Activated CD4-positive, alpha-beta T cell treated with anti-CD3 and anti-CD28 coated beads, Interleukin-2, amount 50 U/mL, for 4 hours (primary cell): ENCODE measurements at places on chromosomes 16 and 17.

GRCh38 chr16:4616047-4616811 lies 1.5 kb upstream of the UBALD1 start:
- DNase-seq = peak; percentile 99

- DNase-seq = no peak
Measured at GRCh38 chr17:82978765-82979349, 100.6 kb upstream of the METRNL start.

GRCh38 chr16:67199808-67200198 lies 872 bp downstream of the ELMO3 start:
- no peak for DNase-seq

DNA sequence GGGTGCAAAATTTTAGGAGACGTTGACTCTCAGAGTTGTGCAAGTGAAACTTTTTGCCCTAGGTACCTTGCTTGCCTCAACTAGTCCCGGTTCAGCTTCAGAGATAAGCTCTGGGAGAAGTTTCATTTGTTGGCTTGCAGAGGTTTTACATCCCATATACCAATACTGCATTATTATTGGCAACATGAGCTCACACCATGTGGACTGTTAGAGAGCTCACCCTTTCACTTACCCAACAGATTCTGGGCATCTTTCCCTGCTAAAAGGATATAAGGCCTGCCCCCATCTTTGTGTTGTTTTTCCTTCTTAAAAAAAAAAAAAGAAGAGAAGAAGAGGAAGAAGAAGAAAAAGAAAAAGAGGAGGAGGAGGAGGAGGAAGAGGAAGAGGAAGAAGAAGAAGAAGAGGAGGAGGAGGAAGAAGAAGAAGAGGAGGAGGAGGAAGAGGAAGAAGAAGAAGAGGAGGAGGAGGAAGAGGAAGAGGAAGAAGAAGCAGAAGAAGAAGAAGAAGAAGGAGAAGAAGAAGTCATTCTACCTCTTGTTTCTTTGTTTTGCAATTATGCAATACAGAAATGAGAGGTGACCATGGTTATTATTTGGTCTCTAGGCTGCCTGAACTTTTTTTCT lies 292.6 kb upstream of the IRX3 start:
- no peak for DNase-seq

GRCh38 chr17:77832180-77832560 lies 126.3 kb upstream of the TNRC6C start:
- DNase-seq = no peak

GRCh38 chr17:78709751-78710181 lies 72.3 kb downstream of the CYTH1 start:
- no peak for DNase-seq

GRCh38 chr17:29590411-29591145 lies 1.1 kb upstream of the GIT1 start:
- no peak for DNase-seq

DNA sequence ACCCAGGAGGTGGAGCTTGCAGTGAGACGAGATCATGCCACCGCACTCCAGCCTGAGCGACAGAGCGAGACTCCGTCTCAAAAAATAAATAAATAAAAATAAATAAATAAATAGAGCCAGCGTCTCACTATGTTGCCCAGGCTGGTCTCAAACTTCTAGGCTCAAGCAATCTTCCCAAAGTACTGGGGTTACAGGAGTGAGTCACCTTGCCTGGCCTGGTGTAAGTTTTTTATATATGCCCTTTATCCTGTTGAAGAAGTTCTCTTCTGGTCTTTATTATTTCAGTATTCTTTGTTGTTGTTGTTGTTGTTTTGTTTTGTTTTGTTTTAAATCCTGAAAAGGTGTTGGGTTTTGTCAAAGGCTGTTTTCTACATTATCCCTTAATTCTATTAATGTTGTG lies 30.1 kb upstream of the ABCC1 start:
- DNase-seq = no peak

- DNase-seq = no peak
Measured at GRCh38 chr16:70740914-70741782, 55.3 kb upstream of the MTSS2 start.

DNA sequence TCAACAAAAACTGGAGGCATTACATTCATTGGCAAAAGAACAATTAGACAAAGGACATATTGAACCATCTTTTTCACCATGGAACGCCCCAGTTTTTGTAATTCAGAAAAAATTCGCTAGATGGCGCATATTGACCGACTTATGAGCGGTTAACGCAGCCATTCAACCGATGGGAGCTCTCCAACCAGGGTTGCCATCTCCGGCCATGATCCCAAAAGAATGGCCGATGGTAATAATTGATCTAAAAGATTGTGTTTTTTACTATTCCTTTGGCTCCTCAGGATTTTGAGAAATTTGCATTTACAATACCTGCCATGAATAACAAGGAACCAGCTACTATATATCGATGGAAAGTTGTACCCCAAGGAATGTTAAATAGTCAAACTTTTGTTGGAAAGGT lies 21.4 kb downstream of the ALOX15B start:
- DNase-seq = peak; percentile 49

DNA sequence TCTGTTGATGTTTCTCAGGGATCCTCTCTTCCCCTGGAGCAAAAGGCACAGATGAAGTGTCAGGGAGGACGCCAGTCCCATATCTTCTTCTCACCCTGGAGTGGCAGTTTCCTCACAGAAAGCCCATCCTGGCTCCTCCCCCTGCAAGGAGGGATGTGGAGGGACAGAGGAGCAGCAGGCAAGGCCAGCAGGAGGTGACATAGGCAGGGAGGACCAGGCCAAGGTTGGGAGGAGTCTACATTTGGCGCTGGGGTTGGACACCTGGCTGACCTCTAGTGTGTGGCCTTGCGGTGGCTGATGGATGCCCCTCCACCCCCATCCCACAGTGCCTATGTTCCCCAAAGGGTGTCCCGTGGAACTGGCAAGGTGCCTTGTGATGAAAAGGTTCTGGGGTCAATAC lies 125.4 kb downstream of the SEC14L1 start:
- no peak for DNase-seq

GRCh38 chr17:39318636-39319035 lies 82.8 kb downstream of the FBXL20 start:
- no peak for DNase-seq

- no peak for DNase-seq
Measured at GRCh38 chr17:50277357-50277754, 3.1 kb downstream of the TMEM92 start.

- no peak for DNase-seq
Measured at GRCh38 chr16:87065446-87066132, 251.6 kb downstream of the C16orf95 start.

- no peak for DNase-seq
Measured at GRCh38 chr17:70544317-70544716, 375.0 kb downstream of the KCNJ2 start.

DNA sequence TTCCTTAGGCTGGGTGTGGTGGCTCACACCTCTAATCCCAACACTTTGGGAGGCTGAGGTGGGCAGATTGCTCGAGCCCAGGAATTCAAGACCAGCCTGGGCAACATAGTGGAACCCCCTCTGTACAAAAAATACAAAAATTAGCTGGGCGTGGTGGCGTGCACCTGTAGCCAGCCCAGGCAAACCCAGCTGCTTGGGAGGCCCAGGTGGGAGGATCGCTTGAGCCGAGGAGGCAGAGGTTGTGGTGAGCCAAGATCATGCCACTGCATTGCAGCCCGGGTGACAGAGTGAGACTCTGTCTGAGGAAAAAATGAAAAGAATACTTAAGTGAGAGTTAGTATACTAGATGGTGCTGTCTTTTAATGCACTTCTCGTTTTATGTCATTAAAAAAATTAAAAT lies 15.1 kb downstream of the PPM1D start:
- no peak for DNase-seq

- no peak for DNase-seq
Measured at GRCh38 chr17:13135506-13135905, 117.7 kb upstream of the ELAC2 start.

DNA sequence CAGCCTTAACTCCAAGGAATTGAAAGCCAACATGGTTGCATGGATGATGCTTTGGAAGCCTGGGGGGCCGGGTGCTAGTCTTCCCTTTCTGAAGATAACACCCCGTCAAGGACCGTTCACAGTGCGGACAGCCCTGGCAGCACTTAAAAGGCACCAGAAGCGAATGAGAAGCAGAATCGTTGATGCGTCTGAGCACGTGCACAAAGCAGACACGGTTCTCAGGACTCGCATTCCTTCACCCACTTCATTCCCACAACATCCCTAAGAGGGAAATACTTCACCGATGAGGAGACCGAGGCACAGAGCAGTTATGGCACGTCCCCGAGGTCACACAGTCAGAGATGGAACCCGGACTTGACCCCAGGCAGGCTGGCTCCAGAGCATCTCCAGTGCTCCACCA lies 14.2 kb downstream of the TRPV1 start:
- DNase-seq = no peak

- DNase-seq = no peak
Measured at GRCh38 chr16:9976601-9977000, 205.6 kb downstream of the GRIN2A start.

- DNase-seq = no peak
Measured at GRCh38 chr17:4898351-4898750, 985 bp upstream of the C17orf107 start.

DNA sequence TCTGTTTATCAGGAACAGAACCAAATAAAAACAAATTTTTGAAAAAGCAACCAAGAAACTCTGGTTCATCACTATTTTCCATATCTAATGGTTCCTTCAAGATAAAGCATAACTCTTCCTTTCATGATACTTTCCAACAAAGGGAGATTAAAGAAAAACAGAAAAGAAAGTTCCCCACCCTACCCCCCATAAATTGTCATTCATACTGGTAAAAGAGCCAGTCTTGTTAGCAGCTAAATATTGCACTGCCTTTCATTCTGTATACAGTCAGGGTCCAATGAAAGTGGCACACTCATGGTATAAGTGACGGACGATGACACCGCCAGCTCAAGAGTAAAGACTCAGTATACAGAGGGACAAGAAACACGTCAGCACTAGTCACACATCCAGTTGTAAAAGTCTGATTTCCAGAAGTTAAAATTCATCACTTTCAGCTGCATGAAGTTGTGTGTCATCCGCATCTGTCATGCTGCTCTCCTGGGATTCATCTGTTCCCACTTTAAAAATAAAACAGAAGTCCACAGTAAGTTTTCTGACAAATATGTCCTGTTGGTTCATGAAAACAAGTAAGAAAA lies 68.5 kb downstream of the CDC27 start:
- DNase-seq = no peak

DNA sequence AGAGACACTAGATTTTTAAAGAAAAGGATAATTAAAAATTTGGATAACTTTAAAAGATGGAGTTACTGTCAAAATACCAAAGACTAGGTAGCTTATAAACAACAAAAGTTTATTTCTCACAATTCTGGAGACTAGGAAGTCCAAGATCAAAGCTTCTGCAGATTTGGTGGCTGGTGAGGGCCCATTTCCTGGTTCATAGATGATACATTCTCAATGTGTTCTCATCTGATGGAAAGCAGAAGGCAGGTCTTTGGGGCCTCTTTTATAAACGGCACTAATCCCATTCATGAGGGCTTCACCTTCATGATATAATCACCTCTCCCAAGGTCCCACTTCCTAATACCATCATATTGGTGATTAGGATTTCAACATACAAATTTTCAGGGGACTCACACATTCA lies 33.7 kb downstream of the NLK start:
- DNase-seq = no peak

GRCh38 chr17:35752471-35752870 lies 568 bp downstream of the GAS2L2 start:
- no peak for DNase-seq

DNA sequence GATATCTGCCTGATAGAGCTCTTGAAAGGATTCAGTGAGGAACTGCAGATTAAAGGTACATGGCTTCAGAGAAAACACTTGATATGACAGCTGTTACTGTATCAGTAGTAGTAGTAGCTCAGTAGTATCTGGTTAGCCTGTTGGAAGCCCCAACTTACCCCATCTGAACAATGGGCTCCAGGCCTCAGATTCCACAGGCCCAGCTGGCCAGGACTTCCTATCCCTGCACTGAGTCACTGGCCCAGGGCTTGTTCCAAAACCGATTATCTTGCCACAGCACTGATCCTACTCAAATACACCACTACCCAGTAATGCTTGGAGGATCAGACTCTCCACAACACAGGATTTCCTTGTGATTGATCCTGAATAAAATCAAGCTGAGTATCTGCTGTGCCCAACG lies 32.6 kb downstream of the DCUN1D3 start:
- no peak for DNase-seq

GRCh38 chr16:29734786-29735185 lies 11.0 kb downstream of the C16orf54 start:
- no peak for DNase-seq
